Hippocampal formation (tissue), 2 donors: ENCODE measurements at places on chromosomes 2 and 18.

GRCh38 chr18:78542204-78542603 lies 437.4 kb upstream of the SALL3 start:
- DNase-seq = peak; percentile 56

- no peak for DNase-seq
These were observed 22.9 kb upstream of the ASB1 start for GRCh38 chr2:238403632-238404405.

- DNase-seq = no peak
These were observed 128.0 kb downstream of the INSIG2 start for GRCh38 chr2:118216224-118216623.

GRCh38 chr2:177171418-177171865 lies 41.2 kb upstream of the HNRNPA3 start:
- DNase-seq = no peak

DNA sequence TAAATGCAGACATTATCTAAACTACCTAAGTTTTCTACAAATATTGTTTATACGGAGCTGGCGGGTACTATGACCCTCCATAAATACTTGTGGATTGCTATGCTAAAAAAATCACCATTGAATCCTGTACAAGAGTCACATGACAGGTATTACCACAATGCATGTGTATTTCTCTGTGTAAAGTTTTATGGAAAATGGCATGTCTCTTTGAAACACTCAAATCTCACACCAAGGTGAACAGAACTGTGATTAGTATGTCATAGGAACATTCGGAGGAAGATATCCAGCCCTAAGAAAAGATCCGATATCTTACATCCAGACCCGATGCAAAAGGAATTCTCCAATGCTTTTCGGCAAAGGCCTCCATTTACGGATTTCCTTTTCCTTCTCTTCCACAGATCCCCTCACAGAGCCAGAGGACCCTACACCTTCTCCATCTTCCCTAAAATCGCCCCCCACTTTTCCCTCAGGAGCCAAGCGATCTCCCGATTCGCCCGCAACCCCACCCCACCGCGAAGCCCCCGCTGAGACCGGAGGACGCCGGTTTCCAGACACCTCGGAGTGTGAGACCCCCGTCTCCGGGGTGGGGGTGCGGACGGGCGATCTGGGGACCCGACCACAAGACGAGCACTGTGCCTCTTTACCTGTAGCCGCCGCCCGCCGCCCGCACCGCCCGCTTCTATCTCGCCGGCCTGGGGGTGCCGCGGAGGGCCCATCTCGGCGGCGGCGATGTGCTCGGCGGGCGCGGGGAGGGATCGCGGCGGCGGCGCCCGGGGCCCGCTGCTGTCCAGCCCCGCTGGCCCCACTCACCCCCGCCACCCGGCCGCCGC lies 1.2 kb downstream of the SAP130 start:
- DNase-seq = no peak

- DNase-seq = peak; percentile 69
These were observed at the start of gene GREB1L for GRCh38 chr18:21242141-21242779. Gene GREB1L, plus strand, starts transcription at chr18:21242232. Its CDS starts 141,287 bp downstream, at chr18:21383519.

- DNase-seq = no peak
These were observed 447 bp downstream of the RETSAT start for GRCh38 chr2:85353876-85354285.

DNA sequence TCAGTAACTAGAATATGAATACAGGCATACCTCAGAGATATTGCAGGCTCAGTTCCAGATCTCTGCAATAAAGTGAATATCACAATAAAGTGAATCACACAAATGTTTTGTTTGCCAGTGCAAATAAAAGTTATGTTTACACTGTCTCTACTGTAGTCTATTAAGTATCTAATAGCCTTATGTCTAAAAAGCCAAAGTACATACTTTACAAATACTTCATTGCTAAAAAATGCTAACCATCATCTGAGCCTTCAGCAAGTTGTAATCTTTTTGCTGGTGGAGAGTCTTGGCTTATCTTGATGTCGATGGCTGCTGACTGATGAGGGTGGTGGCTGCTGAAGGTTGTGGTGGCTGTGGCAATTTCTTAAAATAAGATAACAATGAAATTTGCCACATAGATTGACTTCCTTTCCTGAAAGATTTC lies 159.4 kb downstream of the MYO1B start:
- no peak for DNase-seq

DNA sequence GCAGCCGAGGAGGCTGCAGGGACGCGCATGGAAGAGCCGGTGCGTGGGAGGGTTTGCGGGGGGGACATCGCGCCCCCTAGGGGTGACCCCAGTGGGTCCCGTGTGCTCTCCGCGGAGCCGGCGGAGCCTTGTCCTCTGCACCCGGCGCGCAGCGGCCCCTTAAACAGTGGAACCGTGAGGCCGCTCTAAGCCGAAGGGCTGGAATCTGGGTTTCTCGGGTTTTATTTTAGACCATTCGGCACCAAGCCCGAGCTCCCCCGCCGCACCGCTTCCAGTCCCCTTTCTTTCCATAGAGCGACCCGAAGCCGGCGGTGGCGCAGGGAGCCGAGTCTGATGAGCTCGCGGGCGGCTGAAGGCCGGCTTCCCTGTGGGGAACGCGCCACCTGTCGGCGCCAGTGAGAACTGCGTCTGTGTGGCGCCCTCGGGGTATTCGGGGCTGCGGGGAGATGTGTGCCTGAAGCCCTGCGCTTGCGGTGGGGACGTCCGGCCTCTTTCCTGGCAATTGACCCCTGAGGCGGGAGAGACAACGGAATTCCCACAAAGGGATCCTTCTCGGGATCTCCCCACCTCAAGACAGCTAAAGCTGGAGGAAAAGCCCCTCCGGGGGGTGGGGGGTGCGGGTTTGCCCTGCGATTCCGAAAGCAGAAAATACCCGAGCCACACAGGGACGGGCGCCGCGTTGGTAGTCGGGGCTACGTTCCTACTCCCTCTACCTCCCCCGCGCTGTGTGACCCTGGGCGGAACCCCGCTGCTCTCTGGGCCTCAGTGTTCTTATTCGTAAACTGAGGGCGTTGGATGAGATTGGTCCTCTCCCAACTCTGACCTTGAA lies 8.2 kb upstream of the EN1 start:
- DNase-seq = peak; percentile 62

- no peak for DNase-seq
These were observed 27.6 kb upstream of the CALCRL start for GRCh38 chr2:187475499-187476248.

- DNase-seq = no peak
These were observed 103.0 kb upstream of the STK17B start for GRCh38 chr2:196274387-196274809.

DNA sequence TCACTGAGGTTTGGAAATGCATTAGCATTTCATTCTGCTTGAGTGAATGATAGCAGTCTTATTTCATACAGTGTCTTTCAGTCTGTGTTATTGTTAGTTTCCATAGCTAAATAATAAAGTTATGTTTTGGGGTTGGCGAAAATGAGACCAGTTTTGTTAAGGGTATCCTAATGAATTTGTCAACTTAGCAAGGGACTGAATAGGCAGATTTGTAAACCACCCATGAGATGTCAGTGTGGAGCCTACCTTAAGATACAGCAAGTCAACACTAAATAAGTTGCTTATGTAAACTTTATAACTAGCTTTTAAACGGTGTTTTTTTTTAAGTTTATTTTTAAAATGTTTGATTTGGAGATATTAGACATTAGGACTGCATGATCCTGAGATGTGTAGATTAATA lies 11.9 kb downstream of the NAPG start:
- no peak for DNase-seq

DNA sequence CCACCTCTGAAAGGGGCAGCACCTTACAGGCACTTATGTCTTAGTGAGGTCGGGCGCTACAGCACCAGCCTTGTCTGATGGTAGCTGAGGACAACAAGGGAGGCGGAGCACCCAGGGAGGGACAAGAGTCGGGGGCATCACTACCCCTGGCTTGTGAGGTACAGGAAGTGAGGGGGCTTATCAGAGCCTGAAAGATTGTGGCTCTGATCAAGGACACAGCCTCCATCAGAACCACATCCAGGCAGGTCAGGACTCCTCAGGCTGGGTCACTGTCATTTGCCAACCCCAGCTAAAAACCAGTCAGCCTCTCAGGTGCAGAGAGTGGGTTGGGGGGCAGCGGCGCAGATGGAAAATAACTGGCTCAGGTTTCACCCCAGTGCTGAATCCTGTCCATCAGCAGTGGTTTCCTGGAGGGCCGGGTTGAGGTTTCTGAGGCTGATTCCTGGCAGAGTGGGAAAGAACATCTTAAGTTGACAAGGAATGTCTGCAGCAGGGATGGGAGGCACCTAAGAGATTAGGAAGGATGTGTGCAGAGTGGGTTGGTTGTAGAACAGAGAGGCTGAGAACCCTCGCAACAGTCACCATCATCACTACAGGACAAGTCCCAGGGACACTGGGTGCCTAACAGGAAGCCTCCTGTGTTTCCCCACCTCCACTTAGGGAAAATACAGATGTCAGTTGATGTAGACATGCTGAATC lies 45.3 kb downstream of the FBLN7 start:
- no peak for DNase-seq

DNA sequence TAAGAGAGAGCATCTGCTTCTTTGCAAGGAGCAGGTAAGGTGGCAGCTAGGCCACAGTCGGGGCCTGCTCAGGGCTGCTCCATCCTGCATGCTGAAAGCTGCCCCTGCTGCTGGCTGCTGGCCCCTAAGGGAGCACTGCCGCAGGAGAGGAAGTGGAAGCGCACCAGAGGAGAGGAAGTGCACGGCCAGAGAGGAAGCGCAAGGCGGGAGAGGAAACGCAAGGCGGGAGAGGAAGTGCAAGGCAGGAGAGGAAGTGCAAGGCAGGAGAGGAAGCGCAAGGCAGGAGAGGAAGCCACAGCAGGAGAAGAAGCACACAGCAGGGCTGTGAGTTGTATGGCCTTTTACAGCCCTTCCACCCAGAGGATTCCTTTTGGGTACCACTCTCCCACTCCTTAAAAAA lies 539.0 kb upstream of the TNP1 start:
- DNase-seq = no peak

DNA sequence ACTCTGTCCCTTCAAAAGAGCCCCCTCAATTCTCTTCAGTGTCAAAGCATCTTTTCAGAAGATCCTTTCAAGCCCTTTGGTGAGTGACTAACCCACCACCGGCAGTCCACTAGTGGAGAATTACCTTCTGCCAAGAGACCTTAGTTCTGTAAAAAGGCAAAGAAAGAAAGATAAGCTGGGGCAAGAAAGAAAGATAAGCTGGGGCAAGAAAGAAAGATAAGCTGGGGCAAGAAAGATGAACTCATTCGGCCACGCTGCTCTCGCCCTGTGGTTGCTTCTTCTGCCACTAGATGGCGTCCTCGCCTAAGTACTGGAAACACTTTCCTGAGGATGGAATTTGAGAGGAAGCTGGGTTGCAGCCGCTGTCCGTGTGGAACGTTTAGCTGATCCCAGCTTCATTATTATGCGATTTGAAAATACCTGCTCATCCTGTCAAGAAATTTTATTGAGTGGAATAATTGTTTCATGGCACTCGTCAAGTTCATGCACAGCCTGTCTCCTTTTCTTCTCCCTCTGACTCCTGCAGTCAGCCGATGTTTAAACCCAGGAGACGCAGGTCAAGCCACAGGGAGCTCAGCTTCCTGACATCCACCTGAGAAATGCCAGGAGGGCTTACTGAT lies 17.3 kb upstream of the ANXA4 start:
- peak; percentile 77 for DNase-seq

GRCh38 chr2:150466741-150467620 lies 20.5 kb downstream of the RND3 start:
- no peak for DNase-seq

DNA sequence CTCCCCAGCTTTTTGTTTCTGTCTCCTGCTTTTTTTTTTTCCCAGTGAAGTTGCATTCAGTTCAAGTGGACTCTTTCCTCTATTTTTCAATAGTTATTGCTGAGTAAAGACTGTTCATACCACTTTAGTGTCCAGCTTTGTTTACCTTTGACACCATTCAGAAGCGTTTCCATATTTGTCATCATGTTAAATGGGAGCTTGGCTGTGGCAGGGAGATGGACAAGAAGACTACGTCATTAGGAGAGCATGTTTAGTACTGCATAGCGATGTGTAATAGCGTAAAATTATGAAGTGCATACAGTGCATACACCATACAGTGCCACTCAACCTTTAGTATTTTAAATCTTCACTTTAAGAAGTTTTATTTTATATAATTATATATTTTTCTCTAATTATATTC lies 655.9 kb downstream of the DCC start:
- no peak for DNase-seq

DNA sequence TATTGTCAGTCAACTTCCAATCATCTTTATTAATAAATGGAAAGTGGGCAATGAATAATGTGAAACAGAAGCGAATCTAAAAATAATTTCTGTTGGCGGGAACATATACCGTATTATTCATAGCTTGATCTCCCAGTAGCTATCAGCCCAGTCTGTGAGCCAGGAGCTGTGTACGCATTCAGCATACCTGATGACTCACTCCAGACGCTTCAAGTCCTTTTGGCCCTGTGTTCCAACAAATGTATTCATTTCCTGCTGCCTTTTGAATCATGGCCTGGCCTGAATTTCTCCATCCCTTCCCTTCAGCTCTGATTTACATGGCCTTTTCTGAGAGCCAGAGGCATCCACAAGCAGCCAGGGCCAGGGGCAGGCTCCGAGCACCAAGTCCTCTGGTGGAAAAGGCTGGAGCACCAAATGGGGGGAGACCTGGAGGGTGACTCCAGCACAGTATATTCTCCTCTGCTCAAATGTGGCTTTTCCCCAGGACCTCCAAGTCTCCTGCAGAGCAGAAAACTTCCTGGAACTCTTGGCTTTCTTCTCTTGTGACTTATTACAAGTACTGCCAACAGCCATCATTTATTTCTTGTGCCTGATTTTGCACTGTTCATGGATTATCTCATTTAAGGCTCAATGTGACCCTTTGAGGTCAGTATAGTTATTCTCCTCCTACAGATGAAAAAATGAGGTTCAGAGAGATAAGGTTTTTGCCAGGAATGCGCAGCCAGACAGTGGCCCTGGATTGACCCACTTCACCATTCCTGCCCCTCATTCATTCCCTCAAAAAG lies 108.7 kb downstream of the EN1 start:
- DNase-seq = no peak
